ENCODE measurements at places on chromosomes 1 and 21. TPM values are rescaled to one million over a fixed set of nuclear protein-coding genes. Genes with fewer than 3 reads are reported as not detected.

The OR2T10 gene
- total RNA-seq, result not detected

The PGBD5 gene
- total RNA-seq, result 0.42 TPM

The TMEM54 gene
- total RNA-seq, result 39.4 TPM

The GPR3 gene
- 2.0 TPM for total RNA-seq

The SETSIP gene
- total RNA-seq, result not detected

The MPZ gene
- 0.30 TPM for total RNA-seq

The FRRS1 gene
- 1.6 TPM for total RNA-seq

The SELENON gene
- 53.1 TPM for total RNA-seq

The LCE2C gene
- not detected for total RNA-seq

The TAGLN2 gene
- 941 TPM for total RNA-seq

The RIIAD1 gene
- total RNA-seq, result not detected

The KCNJ9 gene
- total RNA-seq, result not detected

The LUZP1 gene
- 22.5 TPM for total RNA-seq

The CFAP107 gene
- total RNA-seq, result not detected

The HUNK gene
- 1.4 TPM for total RNA-seq

The IL10 gene
- not detected for total RNA-seq

The C1orf56 gene
- 8.6 TPM for total RNA-seq

The ZMYND12 gene
- total RNA-seq, result 0.37 TPM

The LCE2B gene
- not detected for total RNA-seq

All from A549 treated with GW870086 at 1 μM for 4 hours (cell line).